Posterior cingulate gyrus (tissue), 11 donors: ENCODE measurements at places on chromosomes 5 and 9.
A peak's percentile ranks its signal among the peaks of the same experiment; 100 is the strongest.

DNA sequence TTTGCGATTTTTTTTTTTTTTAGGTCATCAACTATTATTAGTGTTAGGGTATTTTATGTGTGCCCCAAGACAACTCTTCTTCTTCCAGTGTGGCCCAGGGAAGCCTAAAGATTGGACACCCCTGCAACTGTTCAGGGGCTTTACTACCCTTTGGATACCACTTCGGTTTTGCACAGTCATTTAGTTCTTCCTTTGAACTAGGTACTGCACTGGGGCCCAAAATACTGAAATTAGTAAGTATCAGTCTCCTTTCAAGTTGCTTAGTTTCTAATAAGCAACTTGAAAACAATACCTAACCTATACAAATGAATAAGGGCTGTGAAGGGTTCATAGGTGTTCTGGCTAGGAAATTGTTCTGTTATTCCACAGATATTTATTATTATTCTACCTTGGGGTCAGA lies 45.3 kb downstream of the CWC27 start:
- DNase-seq, result no peak

DNA sequence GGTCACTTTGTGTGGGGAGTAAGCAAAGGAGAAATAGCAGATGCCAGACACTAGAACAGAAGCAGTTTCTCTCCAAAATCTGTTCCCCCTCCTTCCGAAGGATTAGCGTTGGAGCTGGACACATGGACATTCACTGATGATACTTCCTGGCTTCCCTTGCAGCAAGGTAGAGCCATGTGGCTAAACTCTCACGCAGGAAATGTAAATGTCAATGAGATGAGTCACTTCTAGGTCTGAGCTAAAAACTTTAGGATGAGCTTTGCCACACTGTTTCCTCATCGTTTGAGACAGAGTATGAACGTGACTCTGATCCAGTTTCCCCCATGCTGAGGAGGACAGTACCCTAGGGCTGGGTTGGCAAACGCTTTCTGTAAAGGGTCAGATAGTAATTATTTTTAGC lies 5.1 kb downstream of the BHMT2 start:
- no peak for DNase-seq

GRCh38 chr5:72605632-72606031 lies 98.4 kb upstream of the ZNF366 start:
- DNase-seq, result no peak

- DNase-seq, result no peak
Measured at GRCh38 chr5:171569065-171569712, 149.7 kb downstream of the FGF18 start.

DNA sequence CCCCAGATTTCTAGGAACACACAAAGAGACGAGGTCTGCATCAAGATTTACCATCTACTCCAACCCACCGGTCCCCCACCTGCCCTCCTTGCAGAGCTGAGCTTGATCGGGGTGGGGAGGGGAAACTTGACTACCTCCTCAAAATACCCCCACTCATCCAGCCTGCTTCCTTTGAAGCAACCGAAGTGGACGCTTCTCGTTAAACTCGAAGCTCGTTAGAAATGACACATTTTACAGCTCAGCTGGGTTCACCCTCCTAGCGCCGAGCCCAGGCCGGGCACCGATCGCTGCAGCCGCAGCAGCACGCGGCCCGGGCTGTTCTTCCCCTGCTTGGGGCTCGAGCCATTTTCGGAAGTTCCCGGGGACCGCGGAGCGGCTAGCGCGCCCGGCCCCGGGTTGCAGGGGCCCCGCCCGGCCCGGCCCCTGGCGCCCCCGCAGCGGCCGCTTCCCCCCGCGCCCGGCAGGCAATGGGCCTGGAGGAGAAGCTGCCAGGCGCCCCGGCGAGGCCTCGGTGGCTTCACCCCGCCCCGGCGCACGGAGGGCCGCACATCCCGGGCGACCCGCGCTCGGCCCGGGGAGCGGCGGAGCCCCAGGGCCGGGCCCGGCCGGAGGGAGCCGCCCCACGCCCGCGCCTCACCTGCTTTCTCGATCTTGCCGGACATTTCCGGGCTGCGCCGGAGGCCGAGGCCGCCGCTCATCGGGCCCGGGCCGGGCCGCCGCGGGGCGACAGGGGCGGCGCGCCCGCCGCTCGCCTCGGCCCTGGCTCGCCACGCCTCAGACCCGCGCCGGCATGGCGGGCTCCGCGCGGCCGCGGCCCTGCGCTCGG lies 530 bp downstream of the RAPGEF1 start:
- DNase-seq, result peak; percentile 88

DNA sequence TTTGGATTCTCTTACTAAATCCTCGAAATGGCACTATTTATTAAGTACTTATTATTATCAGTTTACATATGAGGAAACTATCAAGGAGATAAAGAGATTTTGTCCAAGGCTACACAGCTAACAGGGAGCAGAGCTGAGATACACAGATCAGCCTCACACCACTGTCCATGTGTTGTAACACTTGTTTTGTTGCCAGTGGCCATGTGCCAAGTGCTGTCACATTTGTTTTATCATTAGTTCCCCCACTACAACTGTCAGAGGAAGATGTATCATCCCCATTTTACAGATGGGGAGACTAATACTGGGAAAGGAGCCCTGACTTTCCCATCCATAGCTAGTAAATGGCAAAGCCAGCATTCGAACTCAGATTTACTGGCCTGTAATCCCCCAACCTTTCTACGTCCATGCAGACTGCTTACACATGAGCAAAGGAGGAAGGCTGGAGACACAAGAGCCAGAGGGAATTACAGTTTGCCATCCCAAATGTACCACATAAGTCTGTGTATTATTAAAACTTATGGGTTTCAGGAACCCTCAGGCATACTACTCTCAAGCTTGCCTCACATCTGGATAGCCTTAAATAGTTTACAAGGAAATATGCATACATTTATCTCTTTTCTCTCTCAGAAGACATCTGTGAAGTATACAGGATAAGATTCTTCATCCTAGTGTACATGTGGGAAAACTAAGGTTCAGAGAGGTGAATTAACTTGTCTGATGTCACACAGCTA lies 25.1 kb downstream of the PAPPA start:
- DNase-seq, result no peak

DNA sequence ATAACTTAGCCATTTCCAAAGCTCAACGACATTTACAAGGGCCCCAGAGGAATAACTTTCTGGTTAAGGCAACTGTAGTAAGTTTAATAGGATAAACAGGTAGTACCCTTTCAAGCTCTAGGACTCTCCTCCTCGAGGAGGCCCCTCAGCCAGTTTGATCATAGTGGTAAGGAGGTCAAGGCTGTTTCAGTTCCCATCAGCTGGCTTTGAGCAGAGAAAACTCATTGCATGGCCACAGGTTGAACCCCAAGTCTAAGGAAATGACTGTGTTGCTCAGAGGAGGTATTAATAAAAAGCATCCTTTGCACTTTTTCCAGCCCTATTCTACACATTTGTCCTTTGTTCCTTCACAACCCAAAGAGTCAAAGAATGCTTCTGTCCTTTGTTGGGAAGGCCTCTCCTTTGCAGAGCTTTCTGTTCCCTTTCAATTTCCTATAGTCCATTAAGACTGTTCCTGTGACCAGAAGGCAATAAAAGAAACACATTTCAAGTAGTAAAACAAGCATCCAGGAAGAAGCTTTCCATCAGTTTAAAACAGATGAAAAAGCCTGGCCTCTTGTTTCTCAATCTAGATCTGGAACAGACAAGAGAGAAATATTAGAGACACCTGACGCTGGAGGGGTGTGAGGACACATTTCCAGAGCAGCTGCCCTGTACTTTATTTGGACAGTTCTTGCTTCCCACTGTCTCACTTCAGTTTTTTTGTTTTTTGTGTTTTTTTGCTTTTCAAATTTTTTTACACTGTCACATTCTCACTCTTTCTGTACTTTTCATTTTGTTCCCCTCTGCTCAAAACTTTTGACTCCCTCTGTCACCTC lies 54.1 kb downstream of the PRRC1 start:
- no peak for DNase-seq

DNA sequence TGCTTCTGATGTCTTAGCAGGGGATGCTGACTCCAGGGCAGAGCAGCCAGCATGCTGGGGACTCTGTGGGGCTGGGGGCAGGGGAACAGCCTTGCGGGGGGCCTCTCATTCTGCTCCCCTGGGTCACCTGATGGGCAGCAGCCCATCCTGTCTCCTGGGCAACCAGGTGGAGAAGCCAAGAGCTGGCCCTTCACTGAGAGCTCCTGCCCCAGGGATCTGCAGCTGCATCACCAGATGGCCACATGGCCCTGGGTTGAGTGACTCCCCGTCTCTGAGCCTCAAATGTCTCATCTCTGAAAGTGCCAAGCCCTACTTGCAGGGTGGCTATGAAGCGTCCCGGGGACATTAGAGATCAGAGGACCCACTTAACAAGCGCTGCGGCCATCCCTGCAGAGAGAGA lies 49.1 kb downstream of the LRSAM1 start:
- DNase-seq, result no peak

DNA sequence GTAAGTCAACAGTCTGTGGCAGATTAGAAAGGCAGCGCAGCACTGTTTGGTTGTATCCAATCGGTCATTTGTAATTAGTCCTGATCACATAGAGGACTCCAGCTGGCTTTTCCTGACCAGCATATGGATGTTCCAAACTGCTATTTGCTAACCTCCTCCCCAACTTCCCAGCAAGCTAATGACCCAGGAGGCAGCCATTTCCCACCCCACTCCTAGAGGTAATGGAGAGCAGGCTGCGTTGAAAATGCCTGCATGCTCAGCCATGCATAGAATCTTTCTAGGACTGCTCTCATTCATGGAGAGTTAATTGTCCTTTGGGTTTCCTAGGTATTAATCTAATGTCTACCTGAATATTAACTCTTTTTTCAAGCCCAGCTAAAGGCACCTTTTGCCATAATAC lies 850.6 kb upstream of the WWC1 start:
- DNase-seq, result no peak

DNA sequence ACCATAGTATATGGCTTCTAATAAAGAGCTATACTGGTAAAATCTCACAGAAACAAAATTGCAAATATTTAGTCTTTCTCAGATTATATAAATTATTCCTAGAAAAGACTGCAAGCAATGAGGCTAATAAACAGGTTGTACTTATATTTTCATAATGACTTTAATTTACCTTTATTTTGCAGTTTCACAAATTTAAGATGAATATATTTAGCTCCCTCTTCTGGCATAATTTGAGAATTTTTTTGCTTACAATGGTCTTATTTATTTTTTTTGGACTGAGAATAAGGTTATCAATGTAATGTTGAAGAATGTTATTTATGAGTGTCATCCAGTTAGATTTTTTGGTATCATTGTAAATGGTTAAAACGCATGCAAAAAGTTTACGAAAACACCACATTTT lies 56.7 kb downstream of the PIK3R1 start:
- DNase-seq, result no peak

GRCh38 chr5:2802693-2803365 lies 51.4 kb upstream of the IRX2 start:
- DNase-seq, result no peak
